OCI-LY7 (cell line): ENCODE measurements at places on chromosomes 1 and 21.
A peak's percentile ranks its signal among the peaks of the same experiment; 100 is the strongest.

GRCh38 chr1:237583756-237584155, 307.0 kb downstream of the ZP4 start:
- no peak for DNase-seq

DNA sequence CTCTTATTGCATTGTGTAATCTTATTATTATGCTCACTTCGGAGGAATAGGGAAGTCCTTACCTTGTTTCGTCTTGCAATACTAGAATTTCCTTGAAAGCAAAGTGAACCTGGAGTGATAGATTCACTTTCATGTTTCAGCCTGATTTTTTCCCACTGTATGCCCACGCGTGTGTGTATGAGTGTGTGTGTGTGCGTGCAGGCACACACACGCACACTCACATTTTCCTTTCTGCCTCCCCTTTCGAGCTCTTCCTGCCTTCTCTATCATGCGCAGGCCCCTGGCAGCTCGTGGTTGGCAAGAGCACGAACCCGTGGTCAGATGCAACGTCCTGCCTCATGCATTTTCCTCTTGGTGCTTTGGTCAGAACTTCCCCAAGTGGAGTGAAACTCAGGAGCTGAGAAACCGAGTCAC, at the start of gene GCSAML:
Gene GCSAML, plus strand, starts transcription at position 366 of the 414 bp plus-strand sequence. CDS start 58 bp downstream, outside the sequence.
- no peak for DNase-seq

- no peak for DNase-seq
Observed at GRCh38 chr21:26185021-26185420, 14.5 kb upstream of the APP start.

- no peak for DNase-seq
Observed at GRCh38 chr21:32803651-32804050, 32.1 kb upstream of the PAXBP1 start.

- peak; percentile 41 for DNase-seq
Observed at GRCh38 chr1:151072224-151072623, 1.7 kb downstream of the GABPB2 start.

- DNase-seq: no peak
Observed at GRCh38 chr1:226808501-226808900, 61.9 kb upstream of the PSEN2 start.
